ENCODE measurements at places on chromosomes 5 and 9.

GRCh38 chr5:176466245-176466871 lies 18.2 kb downstream of the FAF2 start:
- peak; percentile 40 for DNase-seq

GRCh38 chr9:114271556-114272510 lies 51.1 kb upstream of the ORM1 start:
- DNase-seq, result no peak

- no peak for DNase-seq
Measured at GRCh38 chr9:124780757-124781151, 3.8 kb downstream of the OLFML2A start.

DNA sequence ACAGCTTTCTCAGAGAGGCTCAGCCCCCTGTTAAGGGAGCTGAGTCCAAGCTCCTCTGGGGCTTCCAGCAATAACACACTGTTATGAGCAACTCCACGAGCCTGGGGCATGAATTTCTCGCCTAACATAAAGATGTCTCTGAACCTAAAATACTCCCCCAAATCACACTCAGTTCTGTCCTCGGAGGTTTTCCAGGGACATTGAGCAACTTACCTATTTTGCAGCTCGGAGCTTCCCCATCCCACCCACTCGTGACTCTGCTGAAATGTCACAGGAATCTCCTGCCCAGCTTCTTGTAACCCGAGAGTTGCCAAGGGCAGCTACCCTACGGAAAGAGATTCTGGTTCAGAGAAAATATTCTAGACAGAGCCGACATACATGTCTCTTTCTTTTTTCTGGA lies 47.1 kb upstream of the SMIM23 start:
- no peak for DNase-seq

GRCh38 chr9:132176338-132176737 lies 14.5 kb downstream of the NTNG2 start:
- no peak for DNase-seq

- DNase-seq, result no peak
Measured at GRCh38 chr9:123828449-123828848, 101.5 kb downstream of the DENND1A start.

DNA sequence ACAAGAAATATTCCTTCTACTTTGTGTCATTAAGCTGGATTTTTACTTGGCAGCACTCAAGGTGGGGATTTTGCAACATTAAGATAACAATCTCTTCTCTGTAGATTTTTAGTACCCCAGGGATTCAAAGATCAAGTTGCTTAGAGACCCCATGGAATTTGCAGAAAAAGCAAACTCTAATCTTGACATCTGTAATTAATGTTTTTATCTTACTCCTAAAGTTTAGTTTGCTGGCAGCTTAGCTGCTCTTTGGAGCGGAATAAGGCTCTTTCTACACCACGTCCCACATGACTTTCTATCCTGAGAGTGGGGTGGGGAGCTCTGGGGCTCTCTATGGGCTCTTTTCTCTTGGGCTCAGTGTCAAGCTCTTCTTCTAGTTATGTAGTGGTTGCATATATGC lies 21.7 kb upstream of the SPDL1 start:
- no peak for DNase-seq

- DNase-seq, result no peak
Measured at GRCh38 chr5:154408811-154409210, 37.0 kb upstream of the SAP30L start.

DNA sequence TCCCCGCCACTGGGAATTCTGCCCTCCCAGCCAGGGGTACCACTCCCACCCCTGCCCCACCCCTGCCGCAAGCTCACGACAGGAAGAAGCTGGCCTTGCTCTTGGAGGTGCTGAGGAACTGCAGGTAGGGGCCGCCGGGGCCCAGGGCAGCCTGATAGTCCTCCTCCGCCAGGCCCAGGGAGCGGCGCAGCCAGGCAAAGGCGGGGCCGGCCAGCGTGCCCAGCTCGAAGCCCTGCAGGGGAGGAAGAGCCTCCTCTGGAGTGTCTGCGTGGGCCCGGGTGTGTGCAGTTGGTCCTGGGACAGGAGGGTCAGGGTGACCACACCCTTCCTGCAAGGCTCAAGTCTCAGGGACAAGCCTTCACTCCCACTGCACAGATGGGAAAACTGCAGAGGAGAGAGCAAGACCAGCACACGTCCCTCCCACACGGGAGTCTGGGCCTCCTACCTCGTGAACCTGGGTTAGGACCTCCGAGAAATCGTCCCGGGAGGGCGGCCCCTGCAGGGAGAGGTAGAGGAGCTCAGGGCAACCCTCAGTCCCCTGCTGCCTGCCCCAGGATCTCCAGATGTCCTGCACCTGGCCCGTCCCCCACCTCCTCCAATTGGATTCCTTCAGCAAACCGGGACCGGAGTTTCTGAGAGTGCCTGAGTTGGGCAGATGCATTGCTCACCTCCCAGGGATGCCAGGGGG lies 2.4 kb downstream of the PIP5KL1 start:
- no peak for DNase-seq

DNA sequence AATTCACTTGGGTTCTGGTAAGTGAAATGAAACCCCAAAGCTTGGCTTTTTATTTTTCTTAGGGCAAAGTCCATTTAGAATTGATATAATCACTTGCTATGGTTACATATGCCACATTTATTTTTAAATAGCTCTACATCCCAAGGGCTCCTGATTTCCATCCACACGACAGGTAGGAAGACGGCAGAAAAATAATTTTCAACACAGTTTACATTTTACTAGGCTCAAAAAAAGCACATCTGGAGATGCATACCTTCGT lies 95.0 kb upstream of the EFNA5 start:
- no peak for DNase-seq

- no peak for DNase-seq
Measured at GRCh38 chr9:116162241-116162781, 8.7 kb downstream of the PAPPA start.

DNA sequence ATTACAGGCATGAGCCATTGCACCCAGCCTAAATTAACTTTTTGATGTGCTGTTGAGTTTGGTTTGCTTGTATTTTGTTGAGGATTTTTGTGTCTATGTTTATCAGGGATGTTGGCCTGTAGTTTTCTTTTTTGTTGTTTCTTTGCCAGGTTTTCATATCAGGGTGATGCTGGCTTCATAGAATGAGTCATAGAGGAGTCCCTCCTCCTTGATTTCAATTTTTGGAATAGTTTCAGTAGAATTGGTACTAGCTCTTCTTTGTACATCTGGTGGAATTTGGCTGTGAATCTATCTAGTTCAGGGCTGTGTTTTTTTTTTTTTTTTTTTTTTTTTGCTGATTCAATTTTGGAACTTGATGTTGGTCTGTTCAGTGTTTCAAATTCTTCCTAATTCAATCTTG lies 1164.3 kb upstream of the DMAC1 start:
- DNase-seq, result no peak

GRCh38 chr9:73782166-73782565 lies 630.5 kb downstream of the ANXA1 start:
- peak; percentile 36 for DNase-seq

DNA sequence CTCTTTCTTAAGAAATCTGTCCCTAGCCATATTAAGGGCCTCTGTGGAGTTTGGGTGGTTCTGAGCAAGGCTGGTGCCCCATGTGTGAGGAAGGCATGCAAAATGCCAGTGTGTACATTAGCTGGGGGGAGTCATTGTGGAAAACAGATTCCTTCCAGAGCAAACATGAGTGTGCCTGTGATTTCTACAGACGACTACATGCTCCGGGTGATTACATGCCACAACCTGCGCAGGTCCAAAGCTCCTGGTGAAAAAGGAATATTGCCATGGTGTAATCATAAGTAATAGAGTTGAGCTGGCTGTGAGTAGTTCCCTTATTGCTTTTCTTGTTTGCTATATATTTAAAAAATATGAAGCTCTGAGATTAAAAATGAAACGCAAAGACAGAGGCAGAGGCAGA lies 102.1 kb downstream of the ACER2 start:
- DNase-seq, result no peak

GRCh38 chr5:395921-396530 lies 47.0 kb upstream of the EXOC3 start:
- no peak for DNase-seq

DNA sequence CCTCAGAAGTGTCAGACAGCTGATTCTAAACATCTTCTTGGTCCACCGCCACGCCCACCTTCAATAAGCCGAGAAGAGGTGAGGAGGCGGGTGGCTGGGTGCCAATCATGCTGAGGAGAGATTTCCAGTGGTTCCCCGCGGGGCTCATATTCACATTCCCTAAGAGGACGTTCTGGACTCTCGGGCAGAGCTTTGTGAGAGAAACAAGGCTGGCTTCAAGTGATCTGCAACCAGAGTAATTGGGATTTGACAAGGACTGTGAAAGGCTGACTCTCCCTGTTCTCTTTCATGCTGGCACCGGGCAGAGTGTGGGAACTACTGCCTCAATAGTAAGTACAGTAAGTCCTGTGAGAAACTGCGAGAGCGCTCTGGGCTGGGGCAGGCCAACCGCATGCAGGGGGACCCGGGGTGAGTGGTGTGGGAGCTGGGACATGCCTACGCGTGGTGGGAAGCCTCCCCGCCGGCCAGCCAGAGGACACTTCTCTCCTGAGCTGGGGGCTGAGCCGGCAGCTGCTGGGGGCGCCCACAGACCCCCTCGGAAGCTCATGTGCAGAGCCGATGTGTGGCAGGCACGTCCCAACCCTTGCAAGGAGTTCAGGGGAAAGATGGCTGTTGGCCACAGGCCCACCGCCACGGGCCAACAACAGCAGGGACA lies 110.9 kb downstream of the LIFR start:
- no peak for DNase-seq

DNA sequence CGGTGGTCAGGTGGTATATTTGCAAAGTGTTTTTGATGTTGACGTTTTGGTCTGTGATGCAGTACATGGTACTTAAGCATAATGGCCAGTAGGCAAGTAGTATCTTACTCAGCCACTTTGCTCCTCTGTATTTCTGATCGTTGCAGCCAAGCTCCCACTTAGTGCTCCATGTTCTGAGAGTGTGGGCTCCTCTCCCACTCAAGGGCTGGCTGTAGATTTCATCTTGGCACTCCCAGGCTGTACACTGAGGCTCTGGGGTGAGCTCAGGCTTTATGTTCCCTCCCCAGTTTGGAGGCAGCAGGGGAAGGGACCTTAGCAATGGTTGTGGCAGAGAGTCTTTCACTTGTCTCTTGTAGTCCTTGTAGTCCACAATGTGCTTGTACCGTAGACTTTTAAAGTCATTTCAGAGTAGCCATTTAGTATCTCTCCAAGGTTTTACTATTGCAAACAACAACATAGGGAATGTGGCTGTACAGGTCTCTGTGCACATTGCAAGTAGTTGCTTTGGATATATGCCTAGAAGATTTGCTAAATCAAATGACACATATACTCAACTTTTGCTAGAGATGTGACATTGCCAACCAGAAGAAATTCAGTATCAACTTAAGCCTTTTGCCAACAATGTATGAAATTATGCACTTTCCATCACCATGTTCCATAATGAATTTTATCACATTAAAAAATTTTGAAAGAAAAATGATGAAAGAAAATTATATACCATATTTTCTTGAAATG lies 304.3 kb upstream of the CTNND2 start:
- no peak for DNase-seq

GRCh38 chr5:40601198-40601868 lies 78.4 kb upstream of the PTGER4 start:
- DNase-seq, result no peak

- DNase-seq, result no peak
Measured at GRCh38 chr9:29800821-29801220, 2227.5 kb upstream of the C9orf72 start.

DNA sequence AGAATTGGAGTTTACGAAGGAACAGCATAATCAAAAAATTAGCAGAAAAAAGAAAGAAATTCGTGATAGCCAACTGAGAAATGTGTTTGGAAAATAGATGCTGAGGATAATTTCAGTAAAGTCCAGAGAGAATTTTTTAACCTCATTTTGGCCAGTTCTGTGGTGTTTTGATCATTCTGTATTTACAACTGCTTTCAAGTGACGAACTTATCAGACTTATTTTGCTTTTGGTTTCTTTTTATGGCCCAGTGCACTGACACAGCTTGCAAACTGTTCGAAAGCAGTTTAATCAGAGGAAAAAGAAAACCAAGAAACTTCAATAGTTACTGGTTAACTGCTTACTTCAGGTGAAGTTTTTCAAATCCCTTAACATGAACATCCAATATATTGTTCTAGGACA lies 1.9 kb downstream of the SDHA start:
- DNase-seq, result no peak

Measured in skeletal muscle cell (primary cell).